ENCODE measurements at places on chromosomes 13 and 19.

DNA sequence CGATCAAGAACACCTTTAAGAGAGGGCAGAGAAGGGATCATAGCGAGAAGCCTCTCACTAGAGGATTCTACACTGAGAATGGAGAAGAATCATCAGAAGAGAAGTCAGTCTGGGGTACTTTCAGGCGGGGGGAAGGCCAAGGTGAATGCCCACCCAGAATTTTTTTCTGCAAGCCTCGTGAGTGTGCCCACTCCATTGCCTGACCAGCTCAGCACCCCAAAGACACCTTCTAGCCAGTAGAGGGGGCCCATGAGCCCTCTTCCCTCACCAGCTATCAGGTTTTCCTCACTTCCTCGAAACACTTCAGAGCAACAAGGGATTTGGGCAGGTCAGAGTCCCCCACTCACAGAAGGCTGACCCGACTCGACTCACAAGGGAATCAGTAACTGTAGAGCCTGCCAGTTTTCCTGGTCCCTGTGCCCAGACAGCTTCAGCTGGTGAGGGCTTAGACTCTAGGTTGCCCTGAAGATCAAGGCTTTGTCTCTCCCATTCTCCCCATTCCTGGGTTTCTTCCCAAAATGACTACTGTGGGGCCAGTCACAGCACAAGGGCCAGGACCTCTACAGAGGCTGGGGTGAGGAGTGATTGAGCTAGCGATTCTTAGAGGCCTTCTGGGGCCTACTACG, 18.4 kb downstream of the NLRP13 start:
- DNase-seq, result no peak

DNA sequence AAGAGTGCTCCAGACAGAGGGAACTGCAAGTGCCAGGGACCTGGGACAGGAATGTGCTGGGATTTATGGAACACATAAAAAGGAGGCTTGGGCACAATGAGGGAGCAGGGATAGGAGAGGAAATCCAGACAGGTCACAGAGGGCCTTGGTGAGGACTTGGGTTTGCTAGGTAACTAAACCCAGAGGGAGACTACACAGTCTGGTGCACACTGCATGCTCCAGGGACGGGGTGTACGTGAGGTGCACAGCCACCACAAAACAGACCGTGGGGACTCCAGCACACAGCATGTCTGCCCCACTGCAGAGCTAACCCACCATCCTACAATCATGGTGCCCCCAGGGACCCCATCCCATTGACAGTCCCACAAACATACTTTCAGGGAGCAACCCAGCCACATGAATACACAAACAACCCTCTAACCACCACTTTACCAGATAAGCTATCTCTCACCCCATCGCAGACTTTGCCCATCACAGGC, 5.5 kb upstream of the ZFP36 start:
- no peak for DNase-seq

DNA sequence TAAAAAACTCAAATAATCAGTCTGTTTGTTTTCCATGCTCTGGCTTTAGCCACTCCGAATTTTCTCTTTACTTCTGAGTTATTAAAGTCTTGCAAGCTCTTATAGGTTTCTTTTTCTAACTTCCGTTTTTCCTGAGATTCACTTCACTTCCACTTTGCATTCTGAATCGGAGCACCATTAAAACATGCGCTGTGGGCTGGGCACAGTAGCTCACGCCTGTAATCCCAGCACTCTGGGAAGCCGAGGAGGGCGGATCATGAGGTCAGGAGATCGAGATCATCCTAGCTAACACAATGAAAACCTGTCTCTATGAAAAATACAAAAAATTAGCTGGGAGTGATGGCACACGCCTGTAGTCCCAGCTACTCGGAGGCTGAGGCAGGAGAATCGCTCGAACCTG, 357.9 kb downstream of the SLITRK6 start:
- no peak for DNase-seq

- no peak for DNase-seq
Measured at GRCh38 chr19:4352701-4353121, 9.3 kb downstream of the MPND start.

DNA sequence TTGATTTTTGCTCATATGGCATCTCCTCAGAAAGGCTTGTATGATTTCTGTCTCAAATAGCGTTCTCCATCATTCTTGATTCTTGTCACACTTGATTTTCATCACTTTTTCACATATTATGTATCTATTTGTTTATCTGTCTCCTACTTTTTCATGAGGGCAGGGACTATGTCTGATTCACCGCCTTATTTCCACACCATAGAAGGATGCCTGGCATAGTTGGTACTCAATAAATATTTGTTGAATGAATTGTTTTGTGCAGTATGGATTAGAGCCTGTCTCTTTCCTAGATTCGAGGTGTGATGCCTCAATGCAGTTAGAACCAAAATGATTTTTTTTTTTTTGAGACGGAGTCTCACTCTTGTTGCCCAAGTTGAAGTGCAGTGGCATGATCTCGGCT, 12.1 kb downstream of the SAE1 start:
- DNase-seq, result no peak

DNA sequence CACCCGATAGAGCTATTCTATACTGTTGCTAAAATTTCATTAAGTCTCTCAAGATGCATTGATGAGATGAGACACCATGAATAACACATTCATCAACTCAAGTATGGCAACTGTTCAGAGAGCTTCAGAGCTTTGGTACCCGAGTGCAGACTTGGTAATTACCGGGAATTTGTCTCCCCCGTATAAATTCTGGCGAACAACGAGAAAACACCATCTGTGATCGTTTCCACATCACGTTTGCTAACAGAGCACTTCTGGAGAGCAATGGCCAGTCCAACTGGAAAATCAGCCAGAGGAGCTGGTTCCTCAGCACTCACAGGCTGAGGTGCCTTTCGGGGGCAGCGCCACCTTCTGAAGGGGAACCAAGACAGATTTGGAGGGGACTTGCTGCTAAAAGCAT, 40.2 kb downstream of the SUGP2 start:
- DNase-seq, result no peak

DNA sequence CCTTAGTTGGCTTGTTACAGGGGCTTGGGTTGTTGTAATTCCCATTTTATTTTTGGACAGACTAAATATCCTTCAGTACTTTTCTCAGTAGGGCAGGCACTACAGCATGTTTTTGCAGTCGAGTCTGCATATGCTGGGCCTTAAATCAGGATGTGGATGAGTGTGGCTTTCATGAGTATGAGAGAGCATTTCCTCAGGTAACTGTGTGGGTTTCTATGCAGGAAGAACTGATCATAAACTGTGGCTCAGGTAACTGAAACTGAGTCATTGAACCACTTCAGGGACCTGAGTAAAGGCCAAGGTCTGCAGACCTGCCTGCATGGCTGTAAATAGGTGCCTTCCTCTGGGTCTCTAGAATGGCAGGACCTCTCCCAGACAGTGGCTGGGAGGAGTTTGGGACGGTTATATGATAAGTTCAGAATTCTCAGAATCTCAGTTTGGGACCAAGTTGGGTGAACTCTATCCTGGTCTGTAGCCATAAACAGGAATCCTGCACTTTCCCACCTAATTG, 112.1 kb downstream of the ZNF737 start:
- DNase-seq, result no peak

GRCh38 chr19:58409010-58409790, 751 bp downstream of the ZNF584 start:
- no peak for DNase-seq

GRCh38 chr13:83984793-83985192, 102.5 kb upstream of the SLITRK1 start:
- DNase-seq, result no peak

GRCh38 chr13:96540670-96541069, 450.8 kb downstream of the HS6ST3 start:
- no peak for DNase-seq

GRCh38 chr13:32010136-32010535, 21.4 kb upstream of the FRY start:
- DNase-seq, result no peak

DNA sequence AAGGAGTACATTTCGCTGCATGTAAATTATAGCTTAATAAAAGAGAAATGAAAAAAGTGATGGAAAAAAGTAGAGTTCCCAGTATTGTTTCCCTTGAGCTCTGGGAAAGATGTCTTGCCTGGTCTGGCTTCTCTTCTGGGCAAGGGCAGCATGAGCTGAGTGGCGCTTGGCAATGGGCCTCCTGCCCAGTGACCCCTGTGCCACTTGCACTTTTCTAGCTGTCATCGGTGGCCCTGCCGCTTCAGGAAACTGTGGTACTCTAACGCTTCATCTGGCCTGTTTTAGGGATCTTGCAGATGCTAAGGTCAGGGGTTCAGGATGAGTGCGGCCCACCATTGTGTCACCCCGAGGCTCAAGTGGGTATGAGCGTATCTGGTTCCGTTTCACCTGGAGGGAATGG, 161.4 kb downstream of the MTUS2 start:
- DNase-seq, result no peak

- no peak for DNase-seq
Measured at GRCh38 chr19:7533281-7533885, 2.1 kb upstream of the PNPLA6 start.

GRCh38 chr13:83162493-83162892, 719.8 kb downstream of the SLITRK1 start:
- no peak for DNase-seq

DNA sequence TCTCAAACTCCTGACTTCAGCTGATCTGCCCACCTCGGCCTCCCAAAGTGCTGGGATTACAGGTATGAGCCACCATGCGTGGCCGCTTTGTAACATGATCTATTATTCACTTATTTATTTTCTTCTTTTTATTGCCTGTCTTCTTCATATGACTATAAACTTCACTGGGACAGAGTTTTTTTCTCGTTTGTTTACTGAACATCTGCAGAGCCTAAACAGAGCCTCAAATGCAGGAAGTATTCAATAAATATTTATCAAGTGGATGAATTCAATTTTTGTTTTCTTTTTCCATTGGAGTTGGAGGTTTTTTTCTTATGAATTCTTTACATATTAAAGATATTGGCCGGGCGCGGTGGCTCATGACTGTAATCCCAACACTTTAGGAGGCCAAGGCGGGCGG, 54.7 kb downstream of the SKA3 start:
- DNase-seq, result no peak

DNA sequence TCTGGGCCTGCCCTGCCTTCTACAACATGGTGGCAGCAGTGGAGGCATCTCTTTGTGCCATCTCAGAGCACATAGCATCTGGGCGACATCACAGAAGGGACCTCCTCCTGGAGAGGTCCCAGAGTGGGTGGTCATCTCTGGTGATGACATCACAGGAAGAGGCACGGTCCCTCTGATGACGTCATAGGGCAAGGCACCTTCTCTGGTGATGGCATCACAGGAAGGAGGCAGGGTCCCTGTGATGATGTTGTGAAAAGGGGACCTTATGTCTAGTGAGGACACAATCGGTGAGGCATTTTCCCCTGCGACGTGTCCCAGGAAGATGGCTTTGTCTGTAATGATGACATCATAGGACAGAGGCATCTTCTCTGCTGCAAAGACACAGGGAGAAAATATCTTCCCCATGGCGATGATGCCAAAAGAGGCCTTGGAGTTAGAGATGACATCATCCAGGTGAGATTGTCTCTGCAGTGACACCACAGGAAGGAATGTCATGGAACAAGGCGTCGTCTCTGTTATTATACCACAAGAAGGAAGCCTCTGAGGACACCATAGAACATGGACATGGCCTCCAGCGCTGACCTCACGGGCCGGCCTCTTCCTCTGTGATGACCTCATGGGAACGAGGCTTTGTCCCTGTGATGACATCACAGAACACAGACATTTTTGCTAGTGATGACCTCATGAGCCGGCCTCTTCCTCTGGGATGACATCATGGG, 10.7 kb downstream of the SHISA7 start:
- DNase-seq, result no peak

- DNase-seq, result no peak
Measured at GRCh38 chr19:39927076-39927475, 7.4 kb downstream of the FCGBP start.

- no peak for DNase-seq
Measured at GRCh38 chr13:27139565-27139964, 32.0 kb downstream of the USP12 start.

GRCh38 chr13:106996867-106997618, 429.1 kb upstream of the ARGLU1 start:
- DNase-seq, result no peak

DNA sequence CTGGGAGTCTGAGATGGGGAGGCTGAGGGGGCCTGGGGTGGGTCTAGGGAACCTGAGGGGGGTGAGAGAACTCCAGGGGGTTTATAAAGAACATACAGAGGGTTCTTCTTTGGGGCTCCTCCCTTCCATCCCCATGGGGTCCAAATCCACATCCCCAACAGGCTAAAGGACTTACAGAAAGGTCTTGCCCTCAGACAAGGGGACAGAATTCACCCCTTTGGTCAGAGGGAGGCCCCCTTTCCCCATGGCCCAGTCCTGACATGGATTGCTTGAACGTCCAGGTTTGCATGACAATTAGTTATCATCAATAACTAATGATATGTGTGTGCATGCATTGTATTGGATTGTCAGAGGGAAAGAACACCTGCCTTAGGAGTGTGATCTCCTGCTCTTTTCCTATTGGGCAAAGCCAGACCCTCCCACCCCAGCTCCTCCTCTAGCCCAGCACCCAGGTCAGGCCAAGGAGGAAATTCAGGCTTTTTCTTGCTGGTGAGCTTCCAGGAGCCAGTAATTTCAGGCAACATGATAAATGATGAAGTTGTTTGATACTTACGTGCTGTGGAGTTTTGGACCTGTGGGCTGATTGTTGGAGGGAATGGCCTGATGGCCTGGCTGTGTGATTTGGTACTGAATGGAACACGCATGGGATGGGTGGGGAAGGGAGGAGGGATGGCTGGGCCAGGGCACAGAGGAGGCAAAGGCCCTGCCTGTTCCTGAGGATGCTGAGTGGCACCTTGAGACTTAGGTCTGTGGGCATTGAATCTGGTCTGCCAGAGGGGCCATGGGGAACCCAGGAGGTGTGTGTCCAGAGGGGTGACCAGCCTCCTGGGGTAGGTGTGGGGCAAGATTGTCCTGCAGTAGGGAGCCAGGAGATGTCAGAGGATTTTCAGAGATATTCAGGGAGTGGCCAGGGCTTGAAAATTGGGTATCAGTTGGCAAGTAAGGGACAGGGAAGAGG, 1.1 kb downstream of the KLHL26 start:
- DNase-seq, result no peak

DNA sequence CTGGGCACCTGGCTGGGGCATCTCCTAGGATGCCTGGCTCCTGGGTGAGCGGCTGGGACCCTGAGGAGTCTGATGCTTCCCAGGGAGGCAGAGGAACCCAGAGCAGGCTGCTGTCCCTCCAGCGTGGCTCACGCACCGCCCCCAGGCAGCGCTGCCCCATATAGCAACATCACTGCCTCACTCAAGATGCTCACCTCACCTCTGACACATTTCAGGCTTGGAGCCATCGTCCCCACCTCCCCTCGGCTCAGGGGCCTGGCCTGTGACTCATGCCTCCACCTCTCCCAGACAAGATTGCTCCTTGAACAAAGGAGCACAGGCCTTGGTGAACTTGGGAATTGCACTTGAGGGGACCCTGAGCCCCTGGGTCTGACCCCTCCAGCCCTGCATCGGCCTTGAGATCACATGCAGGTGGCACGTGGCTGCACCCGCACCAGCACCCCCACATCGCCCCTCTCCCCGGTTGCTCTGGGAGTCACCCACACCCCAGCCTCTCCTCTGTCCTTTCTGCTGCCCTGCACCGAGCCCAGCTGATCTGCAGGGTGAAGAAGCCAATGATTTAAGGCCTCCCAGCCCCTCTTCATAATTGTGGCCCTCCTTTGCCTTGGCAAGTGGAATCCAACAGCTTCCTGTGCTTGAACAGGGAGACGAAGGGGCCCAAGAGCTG, 11.2 kb downstream of the CEBPA start:
- no peak for DNase-seq
